ENCODE measurements at places on chromosomes 13 and 19. TPM values are rescaled to one million over a fixed set of nuclear protein-coding genes. Genes with fewer than 3 reads are reported as not detected.

The SHD gene
- polyA plus RNA-seq: not detected

The CDADC1 gene
- polyA plus RNA-seq: 10.9 TPM

DNA sequence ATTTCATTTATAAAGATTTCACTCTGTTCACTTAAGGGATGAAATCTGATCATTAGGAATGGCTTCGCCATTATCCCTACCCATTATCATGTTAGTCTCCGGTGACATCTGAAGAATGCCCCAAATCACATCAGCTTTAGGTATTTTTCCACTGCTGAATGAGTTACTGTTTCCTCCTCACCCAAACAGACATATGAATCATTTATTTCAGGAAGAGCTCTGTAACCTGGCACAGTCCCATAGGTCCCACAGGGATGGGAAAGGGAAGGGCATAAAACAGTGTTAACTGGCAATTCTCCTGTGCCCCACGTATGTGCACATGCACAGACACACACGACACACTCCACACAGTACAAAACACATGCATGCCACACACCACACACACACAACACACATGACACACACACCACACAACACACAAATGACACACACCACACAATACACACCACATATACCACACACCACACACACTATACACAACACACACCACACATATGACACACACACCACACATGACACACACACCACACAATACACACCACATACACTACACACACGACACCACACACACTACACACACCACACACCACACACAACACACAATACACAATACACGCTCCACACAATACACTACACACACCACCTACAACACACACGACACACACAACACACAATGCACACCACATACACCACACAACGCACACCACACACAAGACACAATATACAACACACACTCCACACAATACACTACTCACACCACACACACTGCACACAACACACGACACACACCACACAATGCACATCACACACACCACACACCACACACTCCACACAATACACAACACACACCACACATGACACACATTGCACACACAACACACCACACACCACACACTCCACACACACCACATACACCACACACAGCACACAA is 15.4 kb downstream of the TMEM255B start:
- H3K27ac ChIP-seq: no peak overlapping the region
- H3K4me1 ChIP-seq: no peaks in the 10 kb centered on the region
- no peak overlapping the region for H3K4me3 ChIP-seq
- H3K36me3 ChIP-seq: no peaks in the 10 kb centered on the region
- H3K27me3 ChIP-seq: peaks cover 2% of the 10 kb centered on the region

- H3K36me3 ChIP-seq: no peaks in the 10 kb centered on the region
- H3K27me3 ChIP-seq: peaks cover 31% of the 10 kb centered on the region
- H3K4me1 ChIP-seq: no peaks in the 10 kb centered on the region
- H3K27ac ChIP-seq: no peak overlapping the region
- H3K4me3 ChIP-seq: no peak overlapping the region
- no peak for DNase-seq
These were observed 8.0 kb downstream of the EFNB2 start for GRCh38 chr13:106527445-106527801.

GRCh38 chr13:109655611-109656010 is 130.8 kb downstream of the IRS2 start:
- H3K4me3 ChIP-seq: no peak overlapping the region
- H3K4me1 ChIP-seq: no peaks in the 10 kb centered on the region
- no peak overlapping the region for H3K27ac ChIP-seq
- no peaks in the 10 kb centered on the region for H3K27me3 ChIP-seq
- no peaks in the 10 kb centered on the region for H3K36me3 ChIP-seq

GRCh38 chr19:13849991-13850909 is 26.7 kb upstream of the NANOS3 start:
- DNase-seq: peak; percentile 61
- no peaks in the 10 kb centered on the region for H3K27me3 ChIP-seq
- peak overlapping the region; percentile 32 for H3K4me3 ChIP-seq
- peaks cover 41% of the 10 kb centered on the region for H3K4me1 ChIP-seq
- H3K36me3 ChIP-seq: no peaks in the 10 kb centered on the region
- H3K27ac ChIP-seq: peak overlapping the region; percentile 74

GRCh38 chr19:1856345-1856697 is 7.1 kb downstream of the KLF16 start:
- H3K4me3 ChIP-seq: peak overlapping the region; percentile 59
- no peak for DNase-seq
- no peaks in the 10 kb centered on the region for H3K36me3 ChIP-seq
- H3K4me1 ChIP-seq: peaks cover 98% of the 10 kb centered on the region
- H3K27me3 ChIP-seq: no peaks in the 10 kb centered on the region
- H3K27ac ChIP-seq: peak overlapping the region; percentile 81

GRCh38 chr13:20492641-20493040 is 33.0 kb downstream of the CRYL1 start:
- peak; percentile 32 for DNase-seq
- no peak overlapping the region for H3K4me3 ChIP-seq
- H3K36me3 ChIP-seq: peaks cover 3% of the 10 kb centered on the region
- H3K27ac ChIP-seq: no peak overlapping the region
- H3K27me3 ChIP-seq: no peaks in the 10 kb centered on the region

The IGFL2 gene
- polyA plus RNA-seq: 0.94 TPM

DNA sequence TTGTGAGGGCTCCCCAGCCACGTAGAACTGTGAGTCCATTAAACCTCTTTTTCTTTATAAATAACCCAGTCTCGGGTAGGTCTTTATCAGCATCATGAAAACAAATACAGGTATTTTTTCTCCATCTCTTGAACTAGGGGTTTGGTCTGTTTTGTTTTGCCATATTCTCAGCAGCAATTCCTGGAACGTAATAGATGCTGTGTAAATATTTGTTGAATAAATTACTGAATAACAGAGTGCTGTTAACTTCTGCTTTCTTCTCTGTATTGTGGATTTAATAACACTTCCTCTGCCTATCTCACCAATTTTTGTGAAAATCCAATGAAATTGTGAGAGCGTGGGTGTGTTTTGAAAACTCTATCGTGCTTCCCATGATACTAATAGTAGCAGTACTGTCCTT is 429.4 kb downstream of the DCT start:
- H3K27me3 ChIP-seq: no peaks in the 10 kb centered on the region
- H3K4me1 ChIP-seq: no peaks in the 10 kb centered on the region
- H3K4me3 ChIP-seq: no peak overlapping the region
- no peaks in the 10 kb centered on the region for H3K36me3 ChIP-seq
- H3K27ac ChIP-seq: no peak overlapping the region

The PTPRS gene
- polyA plus RNA-seq: 0.69 TPM

DNA sequence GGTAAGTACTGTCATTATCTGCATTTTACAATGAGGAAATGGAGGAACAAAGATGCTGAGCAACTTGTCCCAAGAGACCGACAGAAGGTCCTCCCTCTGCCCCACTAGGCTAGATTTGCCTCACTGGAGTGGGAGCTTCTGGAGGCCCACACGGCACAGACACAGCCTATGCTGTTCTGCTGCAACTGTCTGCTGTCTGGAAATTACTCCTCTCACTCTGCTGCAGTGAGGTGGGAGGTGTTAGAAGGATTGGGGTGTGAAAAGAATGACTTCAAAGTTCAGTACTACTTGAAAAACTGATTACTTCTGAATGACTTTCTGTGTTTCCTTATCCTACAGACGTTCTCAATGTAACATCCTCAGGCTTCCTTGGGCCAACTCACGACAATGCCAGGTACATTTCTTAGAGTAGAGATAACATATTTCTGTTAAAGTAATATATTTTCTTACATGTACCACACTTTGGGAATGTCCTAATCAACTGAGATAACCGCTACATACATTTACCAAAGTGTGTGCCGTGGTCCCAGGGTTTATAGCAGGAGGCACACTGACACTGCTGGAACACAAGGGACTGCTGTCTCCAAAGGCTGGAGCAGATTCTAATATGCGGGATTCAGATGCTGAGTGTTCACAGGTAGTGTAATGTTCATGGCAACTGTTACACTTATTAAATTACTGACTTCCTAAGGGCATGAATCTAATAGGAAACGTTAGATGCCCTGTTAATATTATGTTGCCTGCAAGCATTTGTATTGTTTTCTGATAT is 53.5 kb upstream of the WASF3 start:
- H3K36me3 ChIP-seq: no peaks in the 10 kb centered on the region
- DNase-seq: no peak
- no peak overlapping the region for H3K27ac ChIP-seq
- H3K27me3 ChIP-seq: peaks cover 2% of the 10 kb centered on the region

All from CD4-positive, CD25-positive, alpha-beta regulatory T cell (primary cell).